Mesenteric fat pad (tissue), 1 donor: ENCODE measurements at places on chromosomes 5 and 9. TPM values are rescaled to one million over a fixed set of nuclear protein-coding genes. Genes with fewer than 3 reads are reported as not detected.

- no peak for DNase-seq
These were observed 11.1 kb downstream of the CCDC187 start for GRCh38 chr9:136292591-136293448.

GRCh38 chr9:1383899-1384455 is 333.8 kb downstream of the DMRT2 start:
- no peak for DNase-seq

DNA sequence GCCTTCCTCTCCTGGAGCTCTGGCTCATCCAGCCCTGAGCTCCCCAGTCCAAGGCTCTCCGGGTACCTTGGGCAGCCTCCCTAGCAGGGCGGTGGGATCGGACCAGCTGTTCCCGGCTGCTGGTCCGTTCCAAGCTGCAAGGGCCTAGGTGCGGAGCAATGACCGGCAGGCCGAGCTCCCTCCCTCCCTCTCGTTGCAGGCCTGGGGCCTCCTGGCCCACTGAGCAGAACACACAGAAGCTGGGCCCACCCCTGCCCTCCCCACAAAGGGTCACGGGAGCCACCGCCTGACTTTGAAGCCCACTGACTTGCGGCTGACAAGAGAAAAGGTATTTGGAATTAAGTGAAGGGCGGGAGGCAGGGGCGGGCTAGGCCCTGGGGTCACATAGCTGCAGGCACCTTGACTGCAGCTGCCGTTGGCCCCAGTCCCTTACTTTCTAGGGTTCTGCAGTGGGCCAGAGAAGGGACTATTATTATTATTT is 104.7 kb upstream of the IER5L start:
- DNase-seq, result peak; percentile 65

DNA sequence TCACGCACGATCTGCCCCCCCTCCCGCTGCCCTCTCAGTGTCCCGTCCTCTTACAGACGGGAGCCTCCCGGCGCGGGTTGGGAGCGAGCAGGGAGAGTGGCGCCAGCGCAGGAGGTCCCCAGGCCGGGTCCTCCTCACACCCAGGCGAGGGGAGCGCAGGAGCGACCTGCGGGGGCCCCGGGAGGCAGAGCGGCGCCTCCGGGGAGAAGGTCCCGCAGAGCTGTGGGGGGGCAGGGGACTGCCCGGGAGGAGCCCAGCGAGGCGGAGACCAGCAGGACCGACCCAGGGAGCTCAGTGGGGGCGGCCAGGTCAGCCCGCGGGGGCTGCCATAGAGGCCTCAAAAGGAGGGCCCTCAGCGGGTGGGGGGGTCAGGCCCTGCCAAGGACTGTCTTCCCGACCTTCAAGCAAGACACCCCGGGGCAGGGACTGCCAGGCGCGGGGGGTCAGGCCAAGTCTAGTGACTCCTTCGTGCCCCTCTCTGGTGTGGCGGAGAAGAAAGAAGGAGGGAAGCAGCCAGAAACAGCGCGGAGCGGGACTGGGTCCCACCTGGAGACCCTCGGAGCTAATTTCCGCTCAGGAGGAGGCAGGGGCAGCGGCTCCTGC is 123.3 kb upstream of the ERCC6L2 start:
- no peak for DNase-seq

- DNase-seq, result no peak
These were observed 13.4 kb upstream of the GAPT start for GRCh38 chr5:58477760-58478376.

GRCh38 chr5:73435759-73436534 is 12.6 kb downstream of the FOXD1 start:
- DNase-seq, result no peak

- no peak for DNase-seq
These were observed 473.0 kb downstream of the NTRK2 start for GRCh38 chr9:85142496-85142911.

- no peak for DNase-seq
These were observed 109.5 kb downstream of the SNCAIP start for GRCh38 chr5:122421374-122422079.

CCDC187 gene
- not detected for total RNA-seq

PTGER4 gene
- total RNA-seq, result 14.8 TPM

PCDHB15 gene
- 3.4 TPM for total RNA-seq

PCDHB7 gene
- total RNA-seq, result 1.6 TPM

FOXD4L3 gene
- total RNA-seq, result not detected
